ENCODE measurements at places on chromosomes 13 and 19.

DNA sequence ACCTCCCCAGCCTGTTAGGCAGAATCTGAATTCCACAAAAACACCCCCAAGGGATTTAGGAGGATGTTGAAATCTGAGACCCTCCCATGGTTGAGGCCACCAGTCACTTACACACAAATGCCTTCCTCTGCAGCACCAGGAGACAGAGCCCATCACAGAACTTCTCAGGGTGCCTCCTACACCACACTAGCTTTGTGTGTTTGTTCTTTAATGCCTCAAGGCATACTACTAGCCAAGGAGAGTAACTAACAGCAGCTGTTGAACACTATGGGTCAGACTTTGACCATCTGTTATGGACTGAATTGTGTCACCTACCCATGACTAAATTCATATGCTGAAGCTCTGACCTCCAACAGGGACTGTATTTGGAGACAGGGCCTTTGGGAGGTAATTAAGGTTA lies 9.5 kb upstream of the MED26 start:
- DNase-seq, result no peak

- DNase-seq, result no peak
Observed at GRCh38 chr19:5829567-5830310, 9.8 kb downstream of the FUT6 start.

GRCh38 chr19:30799865-30800755 lies 427.9 kb downstream of the ZNF536 start:
- no peak for DNase-seq

DNA sequence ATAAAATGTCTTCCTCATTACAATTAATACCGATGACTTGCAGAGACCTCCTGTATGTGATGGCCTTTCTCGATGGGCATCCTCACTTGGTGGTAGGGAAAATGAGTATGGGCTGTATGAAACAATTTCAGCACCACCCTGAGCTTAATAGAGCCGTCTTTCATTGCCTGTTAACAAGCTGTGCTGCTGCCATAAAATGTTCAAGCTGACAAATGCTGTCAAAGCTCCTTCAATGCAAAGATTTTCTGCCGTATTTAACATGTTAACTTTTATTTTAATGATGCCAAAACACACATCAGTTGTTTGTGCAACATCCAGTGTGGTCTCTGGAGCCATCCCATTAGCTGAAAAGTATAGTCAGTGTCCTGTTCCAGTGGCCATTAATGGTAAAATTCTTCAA lies 110.1 kb downstream of the GPC6 start:
- no peak for DNase-seq

- DNase-seq, result no peak
Observed at GRCh38 chr13:81779876-81780275, 1439.0 kb upstream of the SPRY2 start.

DNA sequence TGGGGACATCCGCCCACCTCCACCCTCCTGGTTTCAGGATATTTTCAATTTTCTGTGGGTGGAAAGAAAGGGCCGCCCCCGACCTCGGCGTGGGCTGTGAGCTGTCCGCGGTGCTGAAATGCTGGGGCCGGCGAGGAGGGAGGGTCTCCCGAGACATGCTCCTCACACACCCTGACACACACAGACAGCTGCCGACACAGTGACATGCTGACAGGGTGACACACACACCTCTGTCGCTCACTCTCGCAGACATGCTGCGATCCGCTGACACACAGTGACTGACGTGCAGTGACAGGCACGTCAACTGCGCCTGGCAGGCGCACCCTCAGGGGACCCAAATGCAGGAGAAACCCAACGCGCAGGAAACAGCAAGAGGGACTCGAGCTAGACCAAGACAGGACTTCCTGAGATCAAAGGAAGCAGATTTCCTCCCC lies 25.1 kb upstream of the MEIS3 start:
- DNase-seq, result peak; percentile 42

DNA sequence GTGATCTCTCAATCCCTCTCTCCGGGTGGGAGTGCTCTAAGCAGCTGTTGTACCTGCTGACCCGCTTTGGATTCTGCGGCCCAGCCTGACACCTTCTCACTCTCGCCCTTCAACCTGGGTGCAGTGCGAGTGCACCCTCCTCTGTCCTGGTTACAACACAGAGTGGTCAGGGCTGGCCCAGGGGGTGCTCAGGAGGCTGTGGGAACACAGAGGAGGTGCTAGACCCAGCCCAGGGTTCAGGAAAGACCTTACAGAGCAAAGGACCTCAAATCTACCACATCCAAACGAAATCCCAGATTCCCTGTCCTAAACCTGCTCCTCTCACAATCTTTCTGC lies 23.7 kb downstream of the ZNF175 start:
- DNase-seq, result no peak

GRCh38 chr19:46042252-46042883 lies 1.6 kb upstream of the IGFL4 start:
- no peak for DNase-seq

DNA sequence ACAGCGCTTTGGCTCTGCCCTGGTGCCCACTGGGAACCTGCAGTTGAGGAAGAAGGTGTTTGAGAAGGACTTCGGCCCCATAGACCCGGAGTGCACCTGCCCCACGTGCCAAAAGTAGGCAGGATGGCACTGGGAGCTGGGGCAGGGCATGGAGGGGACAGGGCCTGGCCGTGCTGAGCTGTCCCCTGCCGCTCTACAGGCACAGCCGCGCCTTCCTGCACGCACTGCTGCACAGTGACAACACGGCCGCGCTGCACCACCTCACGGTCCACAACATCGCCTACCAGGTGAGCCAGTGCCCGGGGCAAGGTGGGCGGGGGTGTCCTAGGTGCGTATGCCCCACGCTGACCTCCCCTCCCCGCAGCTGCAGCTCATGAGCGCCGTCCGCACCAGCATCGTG lies 5.1 kb upstream of the DNM2 start:
- no peak for DNase-seq

GRCh38 chr13:64672751-64673150 lies 2557.4 kb downstream of the PCDH9 start:
- DNase-seq, result no peak

GRCh38 chr13:93248627-93249047 lies 22.0 kb downstream of the GPC6 start:
- DNase-seq, result no peak

DNA sequence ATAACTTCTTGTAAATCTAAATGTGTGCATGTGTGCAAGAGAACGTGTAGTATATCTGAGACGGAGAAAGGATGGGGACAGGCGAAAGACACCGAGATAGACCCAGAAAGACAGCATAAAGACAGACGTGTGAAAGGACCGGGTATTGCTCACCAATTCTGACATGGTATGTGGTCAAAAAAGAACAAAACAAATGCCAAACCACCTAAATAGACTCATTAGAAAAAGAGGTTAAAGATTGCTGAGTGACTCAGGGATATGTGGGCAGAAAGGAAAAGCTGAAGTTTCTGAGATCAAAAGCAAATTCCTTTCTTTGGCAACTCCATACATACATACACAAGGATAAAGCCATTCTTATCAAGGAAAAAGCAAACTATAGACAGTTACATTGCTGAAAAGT lies 179.7 kb upstream of the TSC22D1 start:
- no peak for DNase-seq

- no peak for DNase-seq
Observed at GRCh38 chr13:23007426-23007825, 173.4 kb upstream of the SGCG start.

- DNase-seq, result no peak
Observed at GRCh38 chr13:78102121-78102677, 183.6 kb upstream of the EDNRB start.
